ENCODE measurements at places on chromosomes 5 and 9.

GRCh38 chr5:74126294-74126693 lies 500.3 kb downstream of the ARHGEF28 start:
- no peak for DNase-seq

- no peak for DNase-seq
These were observed 88.8 kb downstream of the BOD1 start for GRCh38 chr5:173527671-173528070.

DNA sequence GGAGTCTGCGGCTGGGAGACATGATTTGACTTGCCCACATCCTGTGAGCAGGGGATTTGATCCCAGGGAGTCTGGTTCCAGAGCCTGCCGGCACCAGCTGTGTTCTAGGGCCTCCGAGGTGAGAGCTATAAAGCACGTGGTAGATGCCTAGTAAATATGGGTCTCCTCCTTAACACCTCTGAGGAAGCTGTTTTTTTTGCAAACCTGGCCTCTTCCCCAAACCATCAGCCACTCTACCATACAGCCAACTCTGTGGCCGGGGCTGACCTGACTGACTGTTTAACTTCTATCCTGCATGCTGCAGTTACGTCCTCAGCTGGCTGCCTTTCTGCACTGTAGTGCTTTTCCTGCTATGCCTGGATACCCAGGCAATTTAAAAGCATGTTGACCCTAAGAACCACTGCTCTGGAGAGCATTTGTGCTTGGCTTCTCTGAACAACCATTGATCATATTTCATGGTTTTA lies 220.5 kb downstream of the SLIT3 start:
- no peak for DNase-seq

DNA sequence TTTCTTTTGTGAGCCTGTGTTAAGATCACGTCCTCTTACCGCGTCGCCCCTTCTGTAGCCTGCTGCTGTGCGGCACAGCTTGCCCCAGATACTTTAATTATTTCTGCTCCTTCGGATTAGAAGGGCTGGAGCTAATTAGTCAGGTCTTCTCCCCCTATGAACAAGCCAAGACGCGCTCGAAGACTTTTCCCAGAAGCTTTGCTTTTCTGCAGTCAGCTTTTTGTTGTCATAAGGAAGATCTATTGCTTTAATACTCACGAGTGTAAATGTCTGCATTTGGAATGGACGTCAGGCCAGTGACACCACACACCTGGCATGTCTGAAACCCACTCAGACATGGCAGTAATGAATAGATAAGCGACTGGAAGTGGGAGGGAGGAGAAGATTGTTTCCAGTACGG lies 37.0 kb downstream of the PRUNE2 start:
- DNase-seq = no peak

- no peak for DNase-seq
These were observed 125.2 kb upstream of the CDH18 start for GRCh38 chr5:20113031-20113715.

DNA sequence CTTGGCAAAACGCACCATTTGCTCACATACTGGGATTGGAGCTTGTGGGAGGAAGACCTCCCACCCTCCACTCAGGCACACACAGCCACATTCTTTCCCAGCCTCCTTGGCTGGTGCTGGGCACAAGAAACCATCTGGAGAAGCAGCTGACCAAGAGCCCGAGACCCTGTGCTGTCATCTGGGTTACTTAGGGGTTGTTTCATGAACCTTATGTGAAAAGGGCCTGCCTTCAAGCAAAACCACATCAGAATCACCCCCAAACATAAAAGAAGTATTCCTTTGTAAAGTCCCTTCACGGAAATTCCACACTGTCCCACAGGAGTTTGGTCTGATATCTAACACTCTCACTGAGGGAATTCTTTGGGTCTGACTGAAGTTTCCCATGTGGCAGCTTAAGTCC lies 172.1 kb downstream of the NR3C1 start:
- DNase-seq = no peak

DNA sequence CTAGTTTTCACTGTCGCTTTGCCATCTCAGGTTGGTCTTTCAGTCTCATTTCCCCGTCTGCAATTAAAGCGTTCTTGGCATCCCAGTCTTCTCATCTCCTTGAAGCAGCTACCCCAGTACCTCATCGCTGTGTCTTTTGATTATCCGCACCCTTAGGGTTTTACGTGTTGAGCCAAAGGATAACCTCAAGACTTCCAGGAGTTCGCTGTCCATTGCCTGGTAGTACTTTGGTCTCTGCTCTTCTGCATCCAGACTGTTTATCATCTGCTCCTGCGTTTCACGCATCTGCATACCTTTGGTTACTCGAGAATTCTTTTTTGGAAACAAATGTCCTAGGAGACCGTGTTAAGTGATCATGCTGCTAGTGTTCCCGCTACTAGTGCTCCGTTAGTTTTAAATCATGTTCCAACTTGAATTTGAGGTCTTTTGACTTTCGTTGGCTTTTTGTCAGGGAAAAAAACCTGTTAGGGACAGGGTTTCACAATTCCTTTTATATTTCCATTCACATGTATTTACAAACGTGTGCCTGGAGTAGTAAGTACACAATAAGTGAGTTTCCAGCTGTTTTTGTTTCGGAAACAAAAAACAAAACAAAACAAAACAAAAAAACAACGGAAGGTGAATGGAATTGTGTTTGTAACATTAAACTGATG lies 888 bp downstream of the RABGAP1 start:
- DNase-seq = no peak

- no peak for DNase-seq
These were observed 380.0 kb downstream of the ANXA1 start for GRCh38 chr9:73531658-73532057.

DNA sequence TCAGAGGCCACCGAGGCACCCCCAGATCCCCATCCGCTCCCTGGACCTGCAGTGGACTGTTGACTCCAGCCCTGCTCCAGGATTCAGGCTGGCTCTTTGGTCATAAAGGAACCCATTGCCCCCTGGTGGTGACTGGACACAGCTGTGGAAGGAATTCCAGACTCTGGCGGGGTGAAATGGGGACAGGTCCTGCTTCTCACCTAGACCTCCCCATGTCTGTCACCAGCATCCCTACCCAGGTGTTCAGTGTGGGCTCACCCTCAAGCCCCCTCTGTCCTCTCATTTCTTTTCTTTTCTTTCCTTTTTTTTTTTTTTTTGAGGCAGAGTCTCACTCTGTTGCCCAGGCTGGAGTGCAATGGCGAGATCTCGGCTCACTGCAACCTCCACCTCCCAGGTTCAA lies 25.5 kb upstream of the STXBP1 start:
- DNase-seq = peak; percentile 68

DNA sequence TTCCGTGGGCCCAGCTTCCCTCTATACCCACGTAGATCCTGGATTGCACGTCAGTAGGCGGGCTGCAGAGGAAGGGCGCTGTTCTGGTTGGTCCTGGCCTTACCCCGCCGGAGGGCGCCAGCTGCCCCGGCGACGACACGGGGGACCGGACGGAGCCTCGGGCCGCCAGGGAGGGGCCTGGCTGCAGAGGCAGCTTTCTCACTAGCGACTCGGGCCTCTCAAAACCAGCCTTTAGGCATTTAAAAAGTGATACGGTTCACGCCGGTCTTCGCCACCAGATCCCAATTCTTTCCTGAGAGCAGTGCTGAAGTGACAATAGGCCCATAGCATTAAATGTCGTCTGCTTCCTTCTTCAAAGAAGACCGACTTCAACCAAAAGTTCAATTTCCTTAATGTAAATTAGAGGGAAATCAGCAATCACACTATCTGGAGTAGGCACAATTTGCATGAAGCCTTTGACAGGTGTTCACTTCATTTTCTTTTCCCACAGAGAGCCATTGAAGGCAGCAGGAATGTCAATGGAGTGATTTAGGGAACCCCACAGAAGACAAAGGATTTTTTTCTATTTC lies 17.6 kb upstream of the UBE2D2 start:
- DNase-seq = peak; percentile 15

GRCh38 chr5:102931085-102931725 lies 176.1 kb downstream of the PAM start:
- no peak for DNase-seq

- no peak for DNase-seq
These were observed 220.4 kb downstream of the MAPKAP1 start for GRCh38 chr9:125486576-125486975.

- no peak for DNase-seq
These were observed 144.7 kb downstream of the PCSK1 start for GRCh38 chr5:96288166-96288844.

DNA sequence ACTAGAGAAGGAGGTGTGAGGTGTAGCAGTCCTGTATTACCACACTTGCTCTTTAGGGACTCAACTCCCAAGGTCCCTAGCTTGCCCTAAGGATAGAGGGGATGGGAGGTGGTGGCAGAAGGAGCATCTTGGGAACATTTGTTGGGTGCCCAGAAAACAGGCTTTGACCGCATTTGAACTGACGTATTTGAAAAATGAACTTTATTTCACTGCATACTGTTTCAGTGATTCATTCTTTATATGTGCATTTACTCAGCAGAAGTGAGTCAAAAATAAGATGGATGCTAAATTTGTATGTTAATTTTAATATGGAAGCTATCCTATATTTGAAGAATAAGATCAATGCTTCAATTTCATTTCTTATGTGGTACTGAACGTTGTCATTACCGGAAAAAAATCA lies 18.7 kb downstream of the DMRT3 start:
- DNase-seq = no peak

DNA sequence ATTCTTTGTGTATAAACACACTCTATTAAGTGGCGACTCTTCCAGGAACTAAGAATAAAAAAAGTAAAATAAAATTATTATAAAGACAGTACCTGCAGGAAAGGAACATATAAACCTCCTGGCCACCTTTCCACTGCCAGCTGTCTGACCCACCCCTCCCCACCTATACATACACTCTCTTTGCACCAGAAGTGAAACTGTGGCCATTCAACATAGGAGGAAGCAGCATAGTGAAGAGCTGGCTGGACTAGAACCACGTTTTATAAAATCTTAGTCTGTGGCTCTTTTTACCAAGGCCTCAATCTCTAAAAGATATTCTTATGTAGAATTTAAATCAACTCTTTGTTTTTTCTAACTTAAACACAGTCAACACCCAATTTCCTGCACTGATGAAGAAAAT lies 289.6 kb downstream of the GABRB2 start:
- DNase-seq = no peak

DNA sequence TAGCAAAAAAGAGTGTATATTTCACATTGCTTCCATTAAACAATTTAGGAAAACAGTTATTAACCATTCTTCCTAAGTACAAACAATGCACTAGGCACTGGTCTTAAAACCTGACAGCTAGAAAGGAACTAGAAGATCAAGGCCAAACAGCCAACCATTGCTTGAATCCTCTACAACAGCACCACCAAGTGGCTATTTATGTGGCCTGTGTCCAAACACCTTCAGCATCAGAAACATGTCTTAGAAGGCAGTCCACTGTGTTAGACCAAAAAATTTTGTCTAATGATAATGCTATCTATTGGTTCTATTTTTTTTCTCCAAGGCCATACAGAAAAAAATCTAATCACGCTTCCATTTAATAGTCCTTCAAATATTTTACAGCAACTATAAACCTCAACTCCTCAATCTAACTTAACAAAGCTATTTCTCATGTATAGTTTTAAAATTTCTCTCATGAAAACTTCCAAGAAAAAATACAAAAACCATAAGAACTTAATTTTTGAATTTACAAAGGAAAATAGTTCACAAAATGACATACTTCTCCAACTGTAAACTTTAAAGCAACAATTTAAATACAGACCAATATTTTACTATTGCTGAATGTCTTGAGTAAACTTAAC lies 36.1 kb downstream of the CAAP1 start:
- no peak for DNase-seq

DNA sequence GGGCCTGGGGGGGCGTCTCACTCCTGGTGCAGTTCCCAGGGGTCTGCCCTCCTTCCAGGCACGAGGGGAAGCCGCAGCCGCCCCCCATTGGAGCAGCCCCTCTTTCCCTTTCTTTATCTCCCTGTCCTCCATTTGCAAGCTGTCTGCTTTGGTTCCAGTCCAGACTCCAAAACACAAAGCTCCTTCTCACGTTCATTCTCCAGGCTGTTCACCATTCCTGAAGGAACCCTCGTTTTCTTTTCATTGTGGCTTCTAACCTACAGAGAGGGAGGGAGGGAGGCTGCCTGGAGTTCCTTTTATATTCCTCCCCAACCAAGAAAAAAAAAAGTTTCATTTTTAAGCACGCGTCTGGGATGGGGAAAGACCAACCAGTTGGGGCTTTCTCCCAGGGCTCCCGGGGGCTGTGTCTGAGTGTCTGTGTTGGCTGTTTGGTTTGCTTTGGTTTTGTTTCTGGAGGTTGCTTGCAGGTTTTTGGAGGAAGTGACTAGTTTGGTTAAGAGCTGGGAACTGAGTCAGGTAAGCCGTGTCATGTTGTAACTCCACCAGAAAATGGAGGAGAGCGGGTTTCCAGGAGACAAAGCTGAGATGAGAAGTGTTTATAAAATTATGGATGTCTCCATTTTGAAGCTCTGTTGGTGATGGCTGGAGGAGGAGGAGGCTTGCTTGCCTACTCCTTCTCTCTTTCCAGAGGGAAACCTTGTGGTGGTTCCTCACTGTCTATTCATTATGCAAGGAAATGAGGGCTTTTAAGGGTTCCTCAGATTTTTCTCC lies 1.6 kb downstream of the ZNF462 start:
- DNase-seq = no peak

GRCh38 chr9:124389146-124389939 lies 25.9 kb downstream of the PSMB7 start:
- DNase-seq = no peak

- no peak for DNase-seq
These were observed 31.9 kb upstream of the JADE2 start for GRCh38 chr5:134493461-134494055.

DNA sequence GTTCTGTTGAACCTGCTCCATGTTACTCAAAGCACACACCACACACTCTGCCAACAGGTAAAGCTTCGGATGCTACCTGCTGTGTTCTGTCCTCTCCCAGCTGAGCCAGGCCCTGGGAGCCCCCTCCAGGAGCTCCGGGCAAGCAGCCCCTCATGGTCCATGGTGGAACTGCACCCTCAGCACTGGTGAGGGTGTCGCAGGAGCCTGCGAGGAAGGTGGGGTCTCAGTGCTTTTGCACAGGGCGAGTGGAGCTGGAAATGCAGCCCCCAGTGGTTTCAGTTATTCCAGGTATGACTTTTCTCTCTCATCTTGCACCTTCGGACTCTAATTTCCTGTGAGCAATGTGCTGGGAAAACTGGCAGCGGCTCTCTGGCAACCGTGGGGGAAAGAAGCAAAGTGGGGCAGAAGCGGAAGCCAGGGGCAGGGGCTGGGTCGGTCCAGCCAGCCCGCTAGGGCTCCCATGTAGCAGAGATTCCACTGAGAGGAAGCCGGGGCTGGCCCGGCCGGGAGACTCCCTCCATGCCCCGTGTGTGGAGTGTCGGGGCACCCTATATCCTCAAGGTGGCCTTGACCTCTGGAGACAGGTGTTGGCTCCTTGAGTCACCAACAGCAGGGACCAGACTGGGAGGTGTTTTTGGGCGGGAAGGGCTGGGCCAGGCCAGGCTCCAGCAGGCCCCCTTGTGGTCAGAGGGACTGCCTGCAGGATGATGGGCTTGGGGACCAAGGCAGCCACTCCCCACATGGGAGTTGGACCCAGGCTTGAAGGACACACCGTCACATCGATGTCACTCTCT lies 75.6 kb upstream of the PRSS3 start:
- DNase-seq = no peak

- no peak for DNase-seq
These were observed 34.6 kb downstream of the SPARC start for GRCh38 chr5:151651997-151652645.

All from NCI-H1048 (cell line).